ENCODE measurements at places on chromosomes 4 and X.

GRCh38 chr4:41776466-41776865 lies 27.9 kb upstream of the PHOX2B start:
- no peak for DNase-seq

DNA sequence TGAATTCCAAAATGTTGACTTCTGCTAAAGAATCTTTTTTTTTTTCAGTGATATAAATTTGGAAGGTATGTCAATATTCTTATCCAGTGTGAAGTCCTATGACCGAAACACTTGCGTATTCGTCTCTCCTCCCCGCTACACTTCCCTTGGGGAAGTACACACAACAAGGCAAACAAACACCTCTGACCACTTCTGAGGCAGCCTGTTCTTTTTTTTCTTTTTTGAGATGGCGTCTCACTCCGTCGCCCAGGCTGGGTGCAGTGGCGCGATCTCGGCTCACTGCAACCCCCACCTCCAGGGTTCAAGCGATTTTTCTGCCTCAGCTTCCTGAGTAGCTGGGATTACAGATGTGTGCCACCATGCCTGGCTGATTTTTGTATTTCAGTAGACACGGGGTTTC lies 78.1 kb upstream of the DHRSX start:
- DNase-seq: no peak

DNA sequence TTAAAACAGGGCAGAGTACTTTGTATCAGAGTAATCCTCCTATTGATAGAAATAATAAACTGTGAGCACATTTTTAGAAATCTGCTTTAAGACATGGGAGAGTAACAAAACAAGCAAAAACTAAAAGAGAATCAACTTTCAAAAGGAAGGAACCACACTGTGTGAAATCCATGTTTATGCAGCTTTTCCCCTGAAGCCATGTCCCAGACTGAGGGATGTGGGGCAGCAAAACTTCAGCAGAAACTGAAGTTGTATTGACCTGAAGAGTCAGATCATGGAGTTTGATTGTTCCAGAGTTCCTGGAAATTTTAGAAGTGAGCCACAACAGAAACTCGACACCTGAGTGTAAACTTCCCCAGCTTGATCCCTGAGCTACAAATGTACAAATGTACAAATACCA lies 53.2 kb downstream of the COMMD8 start:
- no peak for DNase-seq

DNA sequence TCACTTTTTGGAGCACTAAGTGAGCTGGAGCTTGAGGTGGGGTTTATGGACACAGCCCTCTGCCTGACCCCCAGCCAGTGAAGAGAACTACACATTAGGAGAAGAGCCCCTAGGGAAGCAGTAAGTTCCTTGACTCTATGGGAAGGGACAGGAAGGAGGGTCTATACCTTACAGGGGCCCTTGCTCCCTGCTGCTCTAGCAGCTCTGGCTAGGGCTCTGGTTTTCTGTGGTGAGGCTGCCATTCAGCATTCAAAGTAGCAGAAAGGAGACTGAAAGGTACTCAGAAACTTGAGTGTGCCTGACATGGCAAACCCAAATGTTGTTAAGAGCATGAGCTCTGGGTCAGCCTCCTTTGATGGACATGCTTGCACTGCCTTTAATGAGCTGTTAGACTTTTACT lies 144.0 kb upstream of the KIT start:
- no peak for DNase-seq

DNA sequence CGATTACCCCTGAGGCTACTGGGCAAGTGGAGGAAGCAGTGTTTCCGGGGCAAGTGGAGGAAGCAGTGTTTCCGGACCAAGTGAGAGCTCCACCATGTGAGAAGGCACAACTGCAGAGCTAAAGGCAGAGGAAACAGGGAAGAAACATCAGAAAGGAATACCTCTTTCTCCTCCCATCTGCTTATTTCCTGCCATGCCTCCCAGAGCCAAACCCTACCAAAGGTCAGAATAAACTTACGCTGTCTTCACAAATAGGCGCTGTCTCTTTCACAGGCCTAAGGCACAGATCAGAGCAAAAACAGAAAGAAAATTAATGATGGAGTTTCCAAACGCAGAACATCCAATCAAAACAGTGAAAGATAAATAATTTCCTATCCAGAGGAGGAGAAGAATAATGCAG lies 153.0 kb downstream of the ATOH1 start:
- no peak for DNase-seq

GRCh38 chrX:115409551-115409950 lies 120.0 kb downstream of the LUZP4 start:
- DNase-seq: no peak

- DNase-seq: no peak
Measured at GRCh38 chr4:139815778-139816601, 150.4 kb downstream of the MGST2 start.

- DNase-seq: no peak
Measured at GRCh38 chr4:156792462-156793085, 179.0 kb downstream of the PDGFC start.

GRCh38 chr4:48909697-48910096 lies 3.1 kb upstream of the OCIAD2 start:
- DNase-seq: no peak

- peak; percentile 65 for DNase-seq
Measured at GRCh38 chrX:63250253-63250868, 100.8 kb downstream of the SPIN4 start.

DNA sequence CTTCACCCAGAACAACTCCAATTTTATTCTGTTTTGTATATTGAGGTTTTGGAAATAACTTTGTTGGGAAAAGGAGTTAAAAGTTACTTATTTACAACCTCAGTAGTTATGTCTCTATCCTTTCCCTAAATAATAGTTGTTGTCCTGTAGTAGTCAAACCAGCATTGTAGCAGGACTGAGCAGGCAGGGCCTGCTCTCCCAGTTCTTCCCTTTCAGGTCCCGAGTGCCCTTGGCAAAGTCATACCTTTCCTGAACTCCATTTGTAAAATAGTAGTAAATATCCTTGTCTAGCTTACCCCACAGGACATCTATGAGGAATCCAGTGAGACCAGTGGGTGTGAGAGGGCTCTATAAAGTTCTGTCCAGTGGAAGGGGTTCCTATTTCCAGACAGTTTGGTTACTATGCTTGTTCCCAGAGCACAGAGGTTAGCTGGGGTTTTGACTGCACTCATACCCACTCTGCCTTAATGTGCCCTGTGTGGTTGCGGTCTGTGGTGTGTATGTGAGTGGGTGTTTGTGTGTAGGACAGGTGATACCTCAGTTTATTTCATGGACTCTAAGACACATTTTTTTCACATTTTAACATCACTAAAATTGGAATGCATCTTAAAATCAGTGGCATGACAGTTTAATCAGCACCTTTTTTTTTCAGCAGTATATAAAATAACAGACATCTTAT lies 136.3 kb downstream of the AMMECR1 start:
- DNase-seq: no peak

GRCh38 chrX:48516987-48517386 lies 4.6 kb upstream of the EBP start:
- DNase-seq: no peak

DNA sequence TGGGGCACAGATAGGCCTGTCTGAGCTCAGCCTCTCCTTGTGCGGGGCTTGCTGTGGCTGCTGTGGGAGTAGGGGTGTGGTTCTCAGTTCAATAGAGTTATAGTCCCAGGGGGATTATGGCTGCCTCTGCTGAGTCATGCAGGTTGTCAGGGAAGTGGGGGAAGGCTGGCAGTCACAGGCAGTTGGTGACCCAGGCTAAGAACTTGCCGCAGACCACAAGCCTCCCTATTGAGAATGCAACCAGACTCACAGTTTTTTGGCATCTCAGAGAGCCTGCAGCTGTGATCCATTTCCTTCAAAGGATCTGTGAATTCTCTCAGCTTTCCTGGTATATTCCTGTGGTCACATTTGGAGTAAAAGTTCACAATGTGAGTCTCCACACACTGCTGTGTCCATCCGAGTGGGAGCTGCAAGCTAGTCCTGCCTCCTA lies 364.9 kb downstream of the ZNF674 start:
- no peak for DNase-seq

- no peak for DNase-seq
Measured at GRCh38 chr4:76977736-76978350, 28.3 kb downstream of the SEPTIN11 start.

GRCh38 chr4:20026456-20026855 lies 225.2 kb upstream of the SLIT2 start:
- DNase-seq: no peak

DNA sequence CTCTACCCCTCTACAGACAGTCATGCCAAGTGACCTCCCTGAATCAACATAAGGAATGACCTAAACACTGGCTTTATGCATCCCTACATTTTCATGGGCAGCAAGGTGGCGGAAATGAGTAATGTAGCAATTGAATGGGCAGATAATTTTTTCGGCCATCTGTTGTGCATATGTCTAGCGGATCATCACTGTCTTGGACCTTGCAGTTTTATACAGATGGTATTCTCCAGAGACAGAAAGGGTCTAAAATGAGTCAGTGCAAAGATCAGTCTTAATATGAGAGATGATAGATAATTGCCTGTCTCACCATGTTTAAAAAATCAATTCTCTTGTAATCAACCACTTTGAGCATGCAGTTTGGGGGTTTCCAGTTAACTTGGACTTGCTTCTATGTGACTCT lies 177.3 kb upstream of the DKK2 start:
- no peak for DNase-seq

DNA sequence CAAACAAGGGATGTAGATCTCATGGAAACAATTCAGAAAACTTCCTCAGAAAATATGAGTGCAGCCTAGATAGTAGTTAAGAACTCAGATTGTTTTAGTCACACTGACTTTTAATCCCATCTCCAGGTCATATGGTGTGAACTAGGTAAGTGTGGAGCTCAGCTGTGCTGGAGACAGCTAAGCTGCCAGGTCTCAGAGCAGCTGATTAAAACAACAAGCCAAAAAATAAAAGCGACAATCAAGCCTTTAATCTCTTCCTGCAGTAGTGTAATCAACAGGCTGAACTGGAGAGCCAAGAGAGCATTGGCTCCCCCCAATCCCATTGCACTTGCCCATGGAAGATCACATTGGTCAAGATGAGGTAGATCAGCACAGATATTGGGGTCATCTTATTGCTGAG lies 98.3 kb upstream of the ATOH1 start:
- no peak for DNase-seq

DNA sequence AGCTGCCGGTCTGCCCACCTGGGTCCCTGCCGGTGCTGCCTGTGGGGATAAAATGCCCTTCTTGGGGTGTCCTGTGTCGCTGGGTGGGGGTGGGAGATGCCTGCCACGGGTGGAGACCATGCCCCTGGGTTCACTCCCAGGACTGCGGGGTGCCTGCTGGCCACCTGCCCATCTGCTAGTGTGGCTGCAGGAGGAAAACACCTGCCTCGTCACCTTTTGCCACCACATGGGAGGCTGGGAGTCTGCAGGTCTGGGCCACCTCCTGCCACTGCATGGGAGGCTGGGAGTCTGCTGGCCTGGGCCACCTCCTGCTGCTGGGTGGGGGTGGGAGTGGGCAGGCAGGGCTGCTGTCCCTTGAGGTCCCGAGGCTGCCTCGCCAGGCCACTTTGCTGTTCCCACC lies 58.8 kb upstream of the AFAP1 start:
- no peak for DNase-seq

DNA sequence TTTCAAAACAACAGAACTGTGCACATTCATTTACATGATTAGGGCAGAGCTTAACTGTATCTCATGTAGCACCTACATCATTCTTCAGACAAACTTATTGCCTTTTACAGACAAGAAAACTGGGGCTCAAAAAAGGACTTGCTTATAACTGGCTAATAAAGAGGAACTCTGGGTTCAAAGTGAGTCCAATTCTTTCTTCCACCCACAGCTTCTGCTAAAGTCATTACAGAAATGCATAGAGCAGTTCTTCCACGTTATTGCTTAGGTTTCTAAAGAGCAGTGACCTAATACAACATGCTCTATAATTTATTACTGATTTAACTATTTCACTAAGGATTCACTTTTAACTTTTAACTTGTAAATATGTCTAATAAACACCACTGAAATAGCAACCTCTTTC lies 60.6 kb downstream of the ELOVL6 start:
- DNase-seq: no peak

DNA sequence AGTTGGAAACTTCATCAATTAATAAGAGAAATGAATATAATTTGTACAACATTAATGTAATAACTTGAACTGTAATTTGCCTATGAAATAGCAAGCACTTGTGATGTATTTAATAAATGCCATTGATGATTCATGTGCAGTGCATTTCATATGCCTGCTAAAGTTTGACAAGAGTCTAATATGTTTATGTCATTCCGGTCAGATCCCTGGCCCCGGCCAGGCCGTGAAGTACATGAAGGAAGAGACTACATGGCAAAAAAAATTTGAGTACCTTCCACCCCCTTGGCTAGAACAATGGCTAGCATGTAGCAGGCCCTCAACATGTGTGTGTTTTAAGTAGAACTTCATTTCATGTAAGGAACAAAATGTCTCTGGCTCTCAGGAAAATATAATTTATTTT lies 161.3 kb downstream of the ATP10D start:
- no peak for DNase-seq

DNA sequence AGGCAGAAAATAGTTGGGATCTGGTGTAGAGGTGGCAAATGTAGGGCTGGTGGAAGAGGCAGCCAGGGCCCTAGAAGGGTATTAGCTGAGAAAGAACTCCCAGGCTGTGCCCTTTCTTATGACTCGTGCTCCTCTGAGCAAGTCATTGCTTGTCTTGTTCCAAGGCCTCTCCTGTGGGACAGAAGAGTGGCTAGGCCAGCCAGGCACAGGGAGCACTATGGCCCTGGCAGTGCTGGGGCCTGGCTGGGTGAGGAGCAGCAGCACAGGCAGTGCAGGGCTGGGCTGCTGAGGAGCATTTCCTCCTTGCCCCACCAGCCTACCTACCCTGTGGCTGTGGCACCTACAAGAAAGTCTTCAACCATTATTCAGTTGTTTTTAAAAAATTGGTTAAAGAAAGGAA lies 298.5 kb upstream of the NR3C2 start:
- DNase-seq: no peak

DNA sequence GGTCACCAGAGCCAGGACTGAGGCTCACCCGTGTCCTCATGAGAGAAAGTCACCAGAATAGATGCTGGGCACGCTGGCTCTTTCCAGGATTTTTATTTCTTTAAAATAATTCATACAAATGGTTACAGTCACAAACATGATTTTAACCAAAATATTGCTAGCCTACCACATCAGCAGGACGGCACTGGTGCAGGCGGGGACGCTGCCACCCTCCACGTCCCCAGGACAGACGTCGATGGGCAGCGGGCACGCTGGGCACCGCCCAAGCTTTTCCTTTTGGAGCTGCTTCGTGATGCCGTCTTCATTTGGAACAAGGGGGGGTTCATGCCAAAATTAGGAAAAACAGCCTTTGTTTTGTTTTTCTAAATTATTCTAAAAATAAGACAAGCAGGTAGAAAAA lies 37.6 kb downstream of the CTBP1 start:
- DNase-seq: no peak

DNA sequence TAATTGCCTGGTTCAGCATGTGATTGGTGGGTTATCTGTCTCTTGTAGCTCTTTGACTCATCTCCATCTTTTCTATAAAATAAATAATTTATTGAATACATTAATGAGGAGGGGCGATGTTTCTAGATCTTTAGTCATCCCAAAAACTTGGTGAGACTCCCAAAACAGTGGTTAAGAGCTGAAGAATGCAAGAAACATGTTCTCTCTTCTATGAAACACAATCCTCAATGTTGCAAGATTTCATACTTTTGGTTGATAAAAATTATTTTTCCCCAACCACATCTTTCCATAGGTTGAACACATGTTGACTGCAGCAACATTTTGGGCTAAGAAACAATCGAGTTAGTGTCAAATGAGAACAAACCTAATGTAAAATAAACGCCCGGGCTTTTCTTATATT lies 1.2 kb upstream of the TMEM47 start:
- no peak for DNase-seq

Measured in colonic mucosa (tissue), 4 donors.